Fibroblast of skin of back (primary cell): ENCODE measurements at places on chromosomes 11 and 22.

DNA sequence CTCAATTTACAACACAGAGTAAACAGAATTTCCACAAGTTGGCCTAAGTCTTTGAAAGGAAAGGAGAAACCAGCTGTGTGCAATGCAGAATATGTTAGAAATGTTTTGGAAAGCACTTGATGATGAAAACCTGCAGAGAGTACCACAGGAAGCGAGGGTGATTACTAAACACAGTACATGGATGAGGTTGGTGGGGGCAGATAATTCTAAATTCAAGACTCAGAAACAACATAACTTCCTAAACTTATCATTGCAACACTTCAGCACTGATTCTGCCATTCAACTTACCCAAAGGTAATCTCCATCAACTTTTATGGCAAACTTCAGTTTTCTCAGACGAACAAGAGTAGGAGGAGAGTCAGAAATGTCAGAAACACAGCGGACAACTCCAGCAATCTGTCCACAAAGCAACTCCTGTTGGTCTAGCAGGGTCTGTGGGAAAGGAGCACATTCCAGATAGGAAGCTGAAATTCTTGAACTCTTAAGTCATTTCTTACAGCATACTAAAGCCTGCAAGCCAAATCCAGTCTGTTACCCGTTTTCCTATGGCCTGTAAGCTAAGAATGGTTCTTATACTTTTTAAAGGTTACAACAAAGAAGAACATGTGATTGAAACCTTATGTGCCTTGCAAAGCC lies 6.8 kb downstream of the HPS4 start:
- peak; percentile 87 for DNase-seq

DNA sequence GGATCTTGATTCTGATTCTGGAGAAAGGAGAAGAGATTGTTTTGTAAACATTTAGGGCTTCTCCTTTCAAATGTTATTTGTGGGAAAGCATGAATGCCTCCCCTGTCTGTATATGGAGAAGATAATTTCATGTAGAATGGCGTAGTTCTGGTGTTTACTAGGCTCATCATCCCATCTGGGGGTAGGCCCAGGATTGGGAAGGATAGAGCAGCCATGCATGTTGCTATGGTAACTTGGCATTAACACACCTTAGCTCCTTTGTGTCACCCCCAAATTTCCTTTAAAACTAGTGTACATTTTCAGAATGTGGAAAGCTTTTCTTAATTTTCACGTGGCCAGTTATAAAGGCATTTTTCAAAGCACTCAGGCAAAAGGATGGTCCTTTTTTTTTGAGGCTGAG lies 57.5 kb upstream of the EED start:
- no peak for DNase-seq

- peak; percentile 20 for DNase-seq
Observed at GRCh38 chr11:326842-327580, 6.4 kb upstream of the IFITM3 start.

- no peak for DNase-seq
Observed at GRCh38 chr11:2647953-2648352, 51.8 kb downstream of the KCNQ1OT1 start.

DNA sequence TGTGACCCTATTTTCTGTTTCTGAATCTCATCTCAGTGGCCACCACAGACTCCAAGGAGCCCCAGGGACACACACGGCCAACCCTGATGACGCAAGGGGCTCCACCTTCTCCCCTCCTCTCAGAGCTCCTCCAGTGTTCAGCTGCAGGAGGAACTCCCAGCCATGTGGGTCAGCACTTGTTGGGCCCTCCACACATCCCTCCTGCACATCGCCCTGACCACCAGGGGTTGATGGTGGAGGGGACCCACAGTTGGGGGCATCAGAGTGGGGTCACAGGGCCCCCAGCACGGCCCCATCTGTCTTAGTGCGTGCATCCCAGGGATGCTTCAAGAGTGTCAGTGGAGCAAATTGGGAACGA lies 499.6 kb downstream of the BRD1 start:
- DNase-seq, result no peak
